ENCODE measurements at places on chromosomes 1 and 21. TPM values are rescaled to one million over a fixed set of nuclear protein-coding genes. Genes with fewer than 3 reads are reported as not detected.

DNA sequence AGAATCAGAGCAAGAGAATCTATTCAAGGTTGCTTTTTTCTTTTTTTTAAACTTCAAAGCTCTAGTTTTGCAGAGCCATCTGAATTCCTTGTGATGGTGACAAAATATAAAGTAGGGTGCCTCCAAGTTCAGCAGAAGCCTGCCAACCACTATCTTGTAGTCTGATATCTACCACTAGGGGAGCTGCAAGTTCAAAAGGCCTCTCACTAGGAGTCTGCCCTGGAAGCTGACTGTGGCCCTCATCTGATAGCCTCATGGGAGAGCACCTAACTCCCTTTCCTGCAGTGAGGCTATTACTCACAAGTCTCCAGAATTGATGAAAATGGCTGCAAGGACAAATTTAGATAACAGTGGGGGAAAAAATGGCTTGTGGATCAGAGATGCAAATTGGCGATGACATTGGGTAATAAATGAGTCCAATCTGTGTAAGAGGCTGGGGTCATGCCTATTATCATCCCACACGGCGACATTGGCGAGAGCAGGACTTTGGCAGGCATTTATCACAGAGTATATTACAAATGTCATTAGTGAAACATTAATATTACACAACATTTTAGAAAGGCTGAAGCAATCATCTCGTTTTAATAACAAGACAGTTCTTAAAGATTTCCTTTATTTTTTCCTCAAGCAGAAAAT lies 10.7 kb upstream of the ZP4 start:
- DNase-seq: no peak

DNA sequence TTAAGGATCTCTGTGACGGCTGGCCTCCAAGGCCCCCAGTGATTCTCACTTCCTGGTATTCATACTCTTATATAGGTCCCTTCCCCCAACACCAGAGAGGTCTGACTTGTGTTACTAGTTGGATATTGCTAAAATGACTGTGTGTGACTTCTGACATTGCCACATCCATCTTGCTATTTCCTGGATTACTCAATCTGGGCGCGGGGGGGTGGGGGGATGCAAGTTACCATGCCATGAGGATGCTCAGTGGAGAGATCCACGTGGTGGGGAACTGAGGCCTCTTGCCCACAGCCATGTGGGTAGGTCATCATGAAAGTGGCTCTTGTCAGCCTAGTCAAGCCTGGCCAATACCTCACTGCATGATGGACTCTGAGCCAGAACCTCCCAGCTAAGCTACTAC lies 117.0 kb downstream of the UBE2U start:
- no peak for DNase-seq

DNA sequence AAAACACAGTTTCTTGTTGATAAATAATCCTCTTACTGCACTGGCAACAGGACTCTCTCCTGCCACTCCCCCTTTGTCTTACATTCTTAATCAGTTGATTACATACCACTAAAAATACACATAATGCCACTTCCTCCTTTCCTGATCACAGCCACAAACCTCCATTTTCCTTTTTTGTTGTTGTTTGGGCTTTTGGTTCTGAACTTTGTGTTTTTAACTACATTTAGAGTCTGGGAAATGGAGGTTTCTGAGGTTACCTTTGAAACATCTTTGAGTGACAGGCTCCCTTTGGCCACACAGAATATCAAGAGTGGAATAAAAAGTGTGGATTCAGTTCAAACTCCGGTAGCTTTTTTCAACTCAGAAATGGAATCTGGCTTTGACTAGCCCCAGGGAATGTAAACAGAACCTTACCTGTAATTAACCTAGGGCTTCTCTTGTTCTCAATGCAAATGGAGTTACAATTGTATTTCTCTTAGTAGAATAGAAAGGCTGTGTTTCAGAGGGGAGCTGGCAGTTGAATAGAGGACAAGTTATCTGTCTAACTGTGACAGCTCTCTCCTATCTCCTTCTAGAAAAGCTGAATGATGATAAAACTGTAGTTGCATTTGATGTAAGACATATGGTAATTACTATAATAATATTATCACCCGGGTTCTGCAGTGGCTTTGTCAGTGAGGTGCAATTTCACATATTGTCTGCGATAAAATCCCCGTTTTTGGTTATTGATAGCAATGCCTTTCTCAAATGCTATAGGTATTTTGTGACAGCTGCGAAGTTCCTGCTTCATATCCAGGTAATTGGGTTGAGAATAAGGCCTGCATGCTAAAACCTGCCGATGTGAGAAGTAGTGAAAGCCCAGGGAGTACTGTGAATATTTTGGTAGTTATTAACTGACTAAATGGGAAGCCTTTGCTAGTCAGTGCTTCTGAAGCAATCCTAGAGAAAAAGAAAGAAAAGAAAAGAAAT lies 66.9 kb downstream of the ST6GALNAC5 start:
- no peak for DNase-seq

DNA sequence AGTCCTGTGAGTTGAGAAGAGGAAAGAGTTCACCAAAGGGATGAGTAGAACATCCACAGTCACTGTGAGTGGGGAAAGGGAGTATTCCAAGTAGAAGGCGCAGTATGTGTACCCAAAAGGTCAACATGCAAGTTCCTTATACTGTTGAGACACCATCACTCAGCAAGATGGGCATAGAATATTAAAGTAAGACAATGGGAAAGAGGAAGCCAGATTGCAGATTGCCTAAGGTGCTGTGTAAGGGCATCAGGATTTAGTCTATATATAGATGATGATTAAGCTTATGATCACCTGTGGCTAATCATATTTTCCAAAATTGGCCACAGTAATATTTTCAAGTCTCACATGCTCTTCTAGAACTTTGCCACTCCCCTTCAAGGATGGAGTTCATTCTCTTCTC lies 120.1 kb upstream of the CAMK1G start:
- DNase-seq: no peak

- DNase-seq: no peak
Observed at GRCh38 chr1:234618737-234619049, 8.7 kb upstream of the IRF2BP2 start.

DNA sequence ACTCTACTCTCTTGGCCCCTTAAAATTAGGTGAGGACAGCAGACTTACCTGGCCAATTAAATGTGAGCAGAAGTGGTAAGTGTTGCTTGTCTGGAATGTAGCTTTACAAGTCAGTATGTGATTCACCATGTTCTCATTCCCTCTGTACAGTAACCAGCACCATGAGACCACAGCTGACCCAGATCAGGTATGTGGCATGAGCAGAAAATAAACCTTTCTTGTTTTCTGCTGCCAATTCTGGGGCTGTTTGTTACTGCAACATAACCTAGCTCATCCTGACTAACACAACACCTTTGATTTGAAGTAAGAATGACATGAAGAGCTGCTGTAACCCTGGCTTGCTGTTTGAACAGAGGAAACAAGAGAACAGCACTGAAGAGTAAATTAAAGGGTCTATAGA lies 24.9 kb downstream of the ITPKB start:
- no peak for DNase-seq

DNA sequence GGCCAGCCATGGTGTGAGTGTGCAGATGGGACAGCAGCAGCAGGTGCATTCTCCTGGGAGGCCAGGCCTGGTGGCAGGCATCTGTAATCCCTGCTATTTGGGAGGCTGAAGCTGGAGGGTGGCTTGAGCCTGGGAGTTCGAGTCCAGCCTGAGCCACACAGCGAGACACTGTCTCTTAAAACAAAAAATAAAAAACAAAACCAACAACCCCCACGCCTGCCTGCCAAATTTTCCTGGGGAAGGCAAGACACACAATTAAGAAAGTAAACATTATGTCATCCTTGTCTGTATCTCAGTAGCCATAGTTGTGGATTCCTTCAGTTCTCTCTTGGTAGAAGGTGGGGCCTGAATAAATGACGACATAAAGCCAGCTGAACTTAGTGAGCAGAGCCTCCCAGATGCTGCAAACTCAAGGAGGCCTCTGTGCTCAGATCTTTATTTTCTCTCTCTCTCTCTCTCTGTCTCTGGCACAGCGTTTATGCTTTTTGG lies 57.6 kb upstream of the CD34 start:
- DNase-seq: no peak

- DNase-seq: no peak
Observed at GRCh38 chr1:111249960-111250359, 22.4 kb downstream of the CHI3L2 start.

- peak; percentile 17 for DNase-seq
Observed at GRCh38 chr1:227959325-227959860, 11.7 kb upstream of the WNT9A start.

DNA sequence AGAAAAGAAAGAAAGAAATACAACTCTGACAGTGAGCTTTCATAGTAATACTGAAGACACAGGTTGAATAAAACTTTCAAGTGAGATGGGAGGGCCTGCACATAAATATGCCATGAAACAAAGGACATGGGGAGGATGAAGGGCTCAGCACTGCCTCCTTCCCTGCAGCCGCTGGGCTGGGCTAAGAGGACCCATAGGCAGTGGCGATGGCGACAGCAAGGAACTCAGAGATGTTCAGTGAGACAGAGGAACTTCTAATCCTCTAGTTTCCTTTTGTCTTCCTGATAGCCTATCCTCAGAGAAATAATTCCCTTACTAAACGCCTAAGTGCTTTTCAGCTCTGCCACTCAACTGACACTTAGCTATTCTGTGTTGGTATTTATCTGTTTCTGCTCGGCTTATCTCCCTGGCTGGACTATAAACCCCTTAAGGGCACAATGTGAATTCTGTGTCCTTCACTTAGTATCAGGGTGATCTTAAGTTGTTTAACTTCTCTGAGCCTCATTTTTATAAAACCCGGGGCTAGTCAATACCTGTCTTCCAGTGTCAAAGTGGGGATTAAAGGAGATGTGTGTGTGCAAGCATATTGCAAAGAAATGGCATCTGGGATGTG lies 24.4 kb upstream of the IER5 start:
- no peak for DNase-seq

DNA sequence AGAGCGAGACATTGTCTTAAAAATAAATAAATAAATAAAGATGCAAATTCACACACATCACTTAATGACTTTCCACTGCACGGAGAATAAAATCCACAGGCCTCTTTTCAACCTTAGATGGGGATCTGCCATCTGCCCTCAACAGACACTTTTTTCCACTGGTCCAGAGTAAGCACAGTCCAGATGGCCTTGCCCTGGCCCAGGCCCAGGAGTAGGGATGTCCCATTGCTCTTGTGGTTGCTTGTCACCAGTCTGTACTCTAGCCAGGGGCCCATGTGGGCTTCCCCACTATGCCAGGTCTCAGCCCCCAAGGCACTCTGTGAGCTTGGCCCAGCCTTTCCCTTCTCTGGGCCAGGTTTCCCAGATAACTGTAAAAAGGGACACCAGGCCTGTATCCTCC lies 17.4 kb downstream of the PLOD1 start:
- DNase-seq: no peak

DNA sequence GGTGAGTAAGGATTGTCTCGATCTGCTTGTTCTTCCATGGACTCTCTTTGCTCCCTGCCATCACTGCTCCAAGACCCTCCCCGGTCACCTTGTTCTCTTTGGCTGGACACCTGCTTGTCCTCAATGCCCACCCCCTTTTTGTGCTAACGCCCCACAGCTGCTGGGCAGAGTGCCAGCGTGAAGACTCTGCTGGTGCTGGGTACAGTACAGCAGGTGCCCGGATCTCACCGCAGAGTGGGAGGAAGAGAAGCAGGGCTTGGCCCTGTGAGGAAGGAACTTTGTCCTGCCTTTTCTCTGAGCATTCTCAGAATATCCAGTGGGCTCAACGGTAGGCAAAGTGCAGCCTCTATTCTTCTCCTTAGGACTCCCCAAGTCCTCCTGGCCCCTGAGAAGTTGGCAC lies 90.1 kb downstream of the PLXNA2 start:
- DNase-seq: no peak

RAP1GAP gene
- 14.7 TPM for total RNA-seq

DNA sequence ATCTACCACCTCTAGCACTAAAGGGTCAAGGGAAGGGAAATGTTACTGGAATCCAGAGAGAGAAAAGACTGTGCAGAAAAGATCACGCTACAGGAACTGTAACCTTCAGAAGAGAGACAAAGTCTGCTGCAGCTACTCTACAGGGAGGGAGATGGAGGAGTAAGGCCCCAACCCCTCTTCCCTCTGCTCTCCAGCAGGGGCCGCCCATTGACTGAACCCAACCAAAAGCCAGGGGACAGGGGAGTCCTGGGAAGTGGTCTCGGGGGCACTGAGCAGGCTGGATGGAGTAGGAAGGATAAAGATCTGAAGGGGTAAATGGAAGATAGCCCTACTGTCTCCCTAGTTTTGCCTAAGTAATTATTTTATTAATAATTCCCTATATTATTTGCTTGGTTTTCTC lies 72.8 kb upstream of the NR5A2 start:
- DNase-seq: no peak

PLPP3 gene
- 198 TPM for total RNA-seq

IKBKE gene
- 4.1 TPM for total RNA-seq

DNA sequence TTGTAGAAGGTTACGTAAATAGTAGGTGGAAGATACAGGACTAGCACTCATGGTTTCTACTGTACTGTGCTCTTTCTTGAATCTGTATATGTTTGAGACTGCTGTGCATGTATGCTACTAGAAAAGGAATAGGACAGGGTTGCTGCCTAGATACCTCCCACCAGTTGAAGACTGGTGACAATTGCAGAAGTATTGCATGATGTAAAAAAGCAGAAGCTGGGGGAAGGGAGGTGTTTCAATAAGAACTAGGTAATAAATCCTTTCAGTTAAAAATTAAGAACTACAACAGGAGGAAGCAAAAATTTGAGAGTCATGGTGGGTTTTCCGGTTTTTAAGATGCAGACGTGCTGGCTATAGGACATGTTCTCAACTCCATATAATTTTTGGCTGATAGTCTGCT lies 88.1 kb downstream of the CCDC30 start:
- DNase-seq: no peak

GRCh38 chr1:118334506-118334905 lies 149.5 kb upstream of the SPAG17 start:
- no peak for DNase-seq

DNA sequence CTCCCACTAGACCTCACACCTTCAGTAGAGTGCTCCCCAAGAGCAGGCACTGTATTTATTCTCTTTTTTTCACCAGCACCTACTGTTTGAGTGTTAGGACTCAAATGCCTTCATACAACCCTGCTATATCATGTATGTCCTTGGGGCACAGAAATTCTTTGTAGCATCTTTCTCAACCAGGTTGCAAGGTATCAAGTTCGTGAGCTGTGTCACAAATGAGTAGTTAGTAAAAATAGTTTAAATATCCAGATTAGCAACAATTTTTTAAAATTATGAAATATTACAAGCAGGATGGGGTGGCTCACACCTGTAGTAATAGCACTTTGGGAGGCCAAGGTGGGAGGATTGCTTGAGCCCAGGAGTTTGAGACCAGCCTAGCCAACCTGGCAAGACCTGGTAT lies 152.6 kb upstream of the TNR start:
- no peak for DNase-seq

SPRR3 gene
- total RNA-seq: 0.45 TPM

- no peak for DNase-seq
Observed at GRCh38 chr1:61097317-61097716, 15.0 kb downstream of the NFIA start.

GRCh38 chr1:223860051-223860622 lies 14.4 kb upstream of the TP53BP2 start:
- DNase-seq: no peak

- no peak for DNase-seq
Observed at GRCh38 chr1:196312739-196313138, 295.5 kb downstream of the KCNT2 start.

GRCh38 chr1:205593532-205593931 lies 38.3 kb downstream of the ELK4 start:
- no peak for DNase-seq

- DNase-seq: no peak
Observed at GRCh38 chr1:247332623-247333361, 1.1 kb upstream of the ZNF496 start.

Measured in sciatic nerve (tissue), 2 donors.